ENCODE measurements at places on chromosomes 2 and 18.

DNA sequence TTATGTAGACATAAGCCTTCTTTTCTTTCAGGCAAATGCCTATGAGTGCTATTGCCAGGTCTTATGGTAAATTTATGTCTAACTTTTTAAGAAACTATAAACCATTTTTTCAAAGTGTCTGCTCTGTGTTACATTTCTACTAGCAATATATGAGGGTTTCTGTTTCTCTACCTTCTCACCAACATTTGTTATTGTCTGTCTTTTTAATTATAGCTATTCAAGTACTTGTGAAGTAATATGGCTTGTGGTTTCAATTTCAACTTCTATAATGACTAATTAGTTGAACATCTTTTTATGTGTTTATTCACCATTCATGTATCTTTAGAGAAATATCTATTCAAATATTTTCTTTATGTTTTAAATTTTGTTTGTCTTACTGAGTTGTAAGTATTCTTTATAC lies 213.1 kb upstream of the MC4R start:
- no peak for DNase-seq

DNA sequence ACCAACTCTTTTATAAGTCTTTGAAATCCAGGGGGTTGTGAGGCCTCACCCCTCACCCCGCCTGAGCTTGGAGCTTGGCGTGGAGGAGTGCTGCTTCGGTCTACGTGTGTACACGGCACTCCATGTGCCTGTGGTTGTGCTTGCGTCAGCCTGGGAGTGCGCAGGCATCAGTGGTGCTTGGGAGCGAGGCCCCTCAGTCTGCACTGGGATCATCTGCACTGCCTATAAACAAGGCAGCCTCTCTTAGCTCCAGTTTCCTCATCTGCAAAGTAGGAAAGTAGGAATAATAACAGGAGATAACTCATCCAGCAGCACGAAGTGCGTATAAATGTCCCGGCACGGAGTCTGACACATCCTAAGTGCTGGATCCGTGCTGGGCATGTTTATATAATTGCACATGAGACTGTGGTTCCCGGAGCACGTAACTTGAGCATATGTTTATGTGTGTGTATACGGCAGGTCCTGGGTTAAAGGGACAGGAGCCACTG lies 1.2 kb downstream of the GYPC start:
- no peak for DNase-seq

DNA sequence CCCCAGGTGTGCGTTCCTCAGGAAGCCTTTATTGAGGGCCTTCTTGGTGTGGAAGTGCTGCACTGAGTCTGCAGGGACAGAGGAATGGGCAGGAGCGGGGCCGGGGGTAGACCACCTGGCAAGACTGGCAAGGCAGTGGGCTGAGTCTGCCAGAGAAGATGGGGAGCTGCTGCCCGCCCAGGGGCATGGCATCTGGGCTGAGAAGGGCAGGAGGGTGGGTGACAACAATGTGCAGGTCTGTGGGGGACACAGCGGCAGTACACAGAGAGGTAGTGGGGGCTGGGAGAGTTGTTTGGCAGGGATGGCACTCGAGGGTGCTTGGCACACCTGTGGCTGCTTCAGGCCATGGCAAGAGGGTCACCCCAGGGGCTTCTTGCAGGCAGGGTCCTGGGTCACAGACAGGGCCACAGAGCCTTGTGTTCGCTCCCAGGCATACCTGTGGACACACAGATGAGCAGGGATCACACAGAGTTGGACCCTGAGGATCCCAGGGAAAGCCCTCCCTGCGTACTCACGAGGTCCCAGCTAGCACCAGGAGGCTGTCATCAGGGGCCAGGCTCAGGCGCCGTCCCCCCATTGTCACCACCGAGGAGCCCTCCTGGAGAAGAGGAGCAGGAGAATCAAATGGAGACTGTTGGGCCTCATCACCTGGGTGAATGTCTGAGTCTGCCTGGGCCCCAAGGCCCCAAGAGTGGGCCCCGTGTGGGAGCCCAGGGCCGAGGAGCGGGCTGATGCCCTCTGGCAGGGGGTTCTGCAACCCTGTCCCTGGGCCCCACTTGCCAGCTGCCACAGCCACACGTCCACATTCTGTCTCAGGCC lies 3.4 kb upstream of the OXER1 start:
- no peak for DNase-seq

DNA sequence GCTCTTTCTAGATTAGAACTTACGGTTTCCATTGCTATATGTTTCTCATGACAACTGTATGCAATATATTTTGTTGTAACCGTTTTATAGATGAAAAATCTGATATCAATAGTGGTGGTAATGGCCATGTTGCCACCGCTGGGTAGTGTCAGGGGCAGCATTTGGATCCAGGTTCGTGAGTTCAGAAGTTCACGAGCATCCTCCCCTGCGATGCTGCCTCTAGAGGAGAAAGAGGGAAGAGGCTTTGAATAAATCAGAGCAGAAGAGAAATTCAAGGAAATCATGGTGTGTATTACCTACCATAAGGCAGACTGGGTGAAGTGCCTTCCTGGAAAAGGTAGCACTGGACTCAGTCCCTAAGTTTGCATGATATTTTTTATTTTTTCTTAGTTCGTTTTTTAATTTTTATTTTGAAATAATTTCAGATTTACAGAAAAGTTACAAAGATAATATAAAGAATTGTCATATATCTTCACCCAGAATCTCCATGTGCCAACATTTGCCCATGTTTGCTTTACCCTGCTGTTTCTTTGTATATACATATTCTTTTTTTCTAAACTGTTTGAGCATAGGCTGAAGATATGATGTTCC lies 3.3 kb upstream of the ZBTB7C start:
- no peak for DNase-seq
